Astrocyte of the spinal cord (primary cell): ENCODE measurements at places on chromosomes 2 and 18.
A peak's percentile ranks its signal among the peaks of the same experiment; 100 is the strongest.

DNA sequence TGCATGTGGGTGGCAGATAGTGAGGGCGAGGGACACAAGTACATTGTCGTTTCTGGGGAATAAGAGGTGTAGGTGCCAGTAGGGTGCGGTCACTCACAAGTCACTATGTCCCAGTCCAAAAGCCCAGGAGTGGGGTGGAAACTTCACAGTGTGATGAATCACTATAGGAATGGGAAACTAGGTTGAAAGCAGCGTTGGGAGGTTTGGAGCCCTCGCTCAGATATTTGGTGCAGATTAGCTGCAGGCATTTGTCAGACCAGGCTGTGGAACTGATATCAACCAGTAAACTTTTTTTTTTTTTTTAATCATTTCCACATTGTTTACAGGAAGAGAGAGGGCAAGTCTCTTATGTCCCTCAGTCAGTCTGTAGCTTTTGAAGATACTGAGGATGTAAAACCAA lies 121.8 kb downstream of the CERS6 start:
- DNase-seq = no peak

- peak; percentile 6 for DNase-seq
These were observed 823 bp upstream of the GORASP2 start for GRCh38 chr2:170928036-170928823.

GRCh38 chr2:241951316-241951700 lies 81.8 kb downstream of the RTP5 start:
- DNase-seq = no peak

DNA sequence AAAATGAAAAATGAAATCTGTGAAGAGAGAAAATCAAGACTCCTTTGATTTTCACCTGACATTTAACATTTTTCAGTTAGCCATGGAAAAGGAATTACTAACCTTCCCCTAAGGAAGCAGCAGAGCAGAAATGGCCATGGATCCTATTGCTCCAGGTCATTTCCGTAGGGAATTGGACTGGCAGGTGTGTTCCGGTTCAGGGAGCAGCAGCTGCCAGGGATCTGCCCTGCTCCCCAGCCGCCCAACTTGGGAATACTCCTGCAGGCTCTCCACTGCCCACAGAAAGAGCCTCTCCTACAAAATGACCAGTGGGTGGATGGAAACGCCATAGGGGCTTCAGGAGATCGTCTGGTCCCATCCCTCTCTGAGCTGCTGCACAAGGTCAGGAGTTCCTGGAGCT lies 86.0 kb upstream of the MAPK4 start:
- no peak for DNase-seq
